Stimulated activated CD4-positive, alpha-beta T cell treated with anti-CD3 and anti-CD28 coated beads, Interleukin-1b, Interleukin-23, amount 100 ng/mL, for 1 hour (primary cell): ENCODE measurements at places on chromosomes 1 and 21.

DNA sequence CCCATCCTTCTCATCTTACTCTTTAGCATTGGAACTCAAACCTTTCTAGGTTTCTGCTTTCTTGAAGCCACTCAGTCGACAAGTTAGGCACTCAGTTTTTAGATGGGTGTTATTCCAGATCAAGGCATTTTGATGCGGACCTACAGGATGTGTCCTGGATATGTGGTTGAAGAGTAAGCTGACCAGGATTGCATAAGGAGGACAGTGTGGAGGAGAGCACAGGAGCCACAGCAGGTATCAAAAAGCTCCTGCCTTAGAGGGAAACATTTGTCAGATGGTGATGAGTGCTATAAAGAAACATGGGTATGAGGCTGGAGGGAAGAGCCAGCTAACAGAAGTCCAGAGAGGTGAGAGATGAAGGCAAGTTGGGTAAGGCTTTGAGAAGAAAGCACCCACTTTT is 33.9 kb upstream of the OPRD1 start:
- DNase-seq: no peak

DNA sequence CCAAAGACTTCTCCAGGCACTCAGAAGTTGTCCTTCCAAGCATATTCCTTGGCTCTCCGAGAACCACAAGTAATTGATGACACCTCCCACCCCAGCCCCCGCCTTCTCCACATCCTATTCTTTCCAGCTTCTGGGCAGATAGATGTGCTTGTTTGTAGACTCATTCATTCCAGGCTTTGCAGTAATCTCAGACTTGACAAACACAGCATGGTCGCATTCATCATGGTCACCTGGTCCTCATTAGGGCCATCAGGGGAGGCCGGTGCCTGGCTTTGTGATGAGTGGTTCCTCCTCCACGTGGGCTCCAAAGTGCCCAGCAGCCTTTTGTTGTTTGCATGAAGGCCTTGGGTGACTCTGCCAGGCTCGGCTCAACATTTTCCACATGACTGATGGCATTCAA is 28.5 kb upstream of the KCNE2 start:
- DNase-seq: no peak

DNA sequence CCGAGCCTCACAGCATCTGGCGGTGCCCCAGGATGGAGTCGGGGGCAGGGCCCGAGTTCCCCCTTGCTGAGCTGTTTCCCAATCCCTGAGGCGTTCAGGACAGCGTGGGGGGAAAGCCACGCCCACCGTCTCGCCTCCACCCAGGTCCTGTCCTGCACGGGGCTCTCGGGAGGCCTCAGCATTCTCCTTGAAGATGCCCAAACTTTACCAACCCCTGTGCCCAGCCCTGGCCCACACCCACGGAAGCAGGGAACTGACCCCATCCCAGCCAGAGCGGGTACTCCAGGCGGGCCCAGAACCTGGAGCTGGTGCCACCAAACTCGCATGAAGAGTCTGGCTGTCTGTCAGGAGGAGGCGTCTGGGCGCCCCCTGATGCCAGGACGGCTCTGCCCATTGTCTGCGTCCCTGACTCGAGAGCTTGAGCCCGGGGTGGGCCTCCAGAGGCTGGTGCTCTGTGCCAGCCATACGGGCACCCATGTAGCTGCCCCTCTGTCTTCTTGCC is 35.3 kb upstream of the POFUT2 start:
- DNase-seq: no peak

- no peak for DNase-seq
Observed at GRCh38 chr1:89932598-89933364, 62.1 kb upstream of the ZNF326 start.

DNA sequence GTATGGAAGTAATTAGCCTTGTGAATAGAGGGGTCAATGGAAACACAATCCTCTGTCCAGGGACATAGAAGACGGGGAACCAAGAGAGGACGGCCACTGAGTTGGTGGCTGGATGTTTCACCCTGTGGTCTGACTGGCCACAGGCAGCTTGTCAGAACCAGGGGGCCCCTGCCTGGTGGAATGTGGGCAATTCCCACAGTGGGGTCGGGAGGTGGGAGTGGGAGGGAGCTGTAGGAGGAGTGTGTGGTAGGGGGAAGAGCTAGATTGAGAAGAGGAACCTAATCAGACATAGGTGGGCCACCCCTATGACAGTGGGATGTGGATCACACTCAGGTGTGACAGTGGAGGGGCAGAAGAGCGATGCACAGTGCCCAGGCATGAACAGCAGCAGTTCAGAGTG is 31.3 kb downstream of the TRIM62 start:
- DNase-seq: no peak
